ENCODE measurements at places on chromosomes 7 and 10. TPM values are rescaled to one million over a fixed set of nuclear protein-coding genes. Genes with fewer than 3 reads are reported as not detected.

Gene CALN1
- not detected for total RNA-seq

Gene HKDC1
- total RNA-seq, result not detected

Gene CYP3A4
- not detected for total RNA-seq

Gene PTF1A
- total RNA-seq, result not detected

Gene RBM17
- 55.9 TPM for total RNA-seq

Gene PLAU
- total RNA-seq, result 7.8 TPM

Gene SPDYE6
- total RNA-seq, result not detected

Gene CCDC172
- not detected for total RNA-seq

Gene RASSF4
- total RNA-seq, result 110 TPM

Gene FGF8
- total RNA-seq, result not detected

Gene EVX1
- not detected for total RNA-seq

Gene MBL2
- not detected for total RNA-seq

Gene NYAP1
- total RNA-seq, result 0.75 TPM

Gene PRTFDC1
- total RNA-seq, result 3.3 TPM

Gene SH2D4B
- total RNA-seq, result not detected

Gene SUN3
- total RNA-seq, result not detected

Gene DRGX
- not detected for total RNA-seq

Gene IFIT1
- 18.5 TPM for total RNA-seq

Gene MACC1
- 1.3 TPM for total RNA-seq

Gene SFTPA1
- not detected for total RNA-seq

Gene MOGAT3
- not detected for total RNA-seq

Gene TSPAN33
- 8.9 TPM for total RNA-seq

Gene CCL24
- not detected for total RNA-seq

Gene CREB5
- total RNA-seq, result 21.7 TPM

Gene MTERF1
- total RNA-seq, result 5.5 TPM

Gene AKR1C8
- 0.72 TPM for total RNA-seq

Gene LHFPL3
- total RNA-seq, result not detected

Gene FRMD4A
- total RNA-seq, result 26.6 TPM

Gene ANKRD2
- total RNA-seq, result 2,367 TPM

Gene KIF11
- 1.0 TPM for total RNA-seq

Gene OR9A2
- total RNA-seq, result not detected

Gene C10orf95
- total RNA-seq, result 0.21 TPM

Gene SKIDA1
- 4.8 TPM for total RNA-seq

Gene MPP7
- total RNA-seq, result 18.6 TPM

Gene LRMDA
- total RNA-seq, result 11.7 TPM

Gene ASB10
- total RNA-seq, result 13.2 TPM

Gene EIF5AL1
- 0.16 TPM for total RNA-seq

Gene XPNPEP1
- total RNA-seq, result 50.7 TPM

Gene CYP3A7
- not detected for total RNA-seq

Gene FKBP9
- 144 TPM for total RNA-seq

Gene GPNMB
- total RNA-seq, result 335 TPM

Gene NPSR1
- total RNA-seq, result not detected

Gene CTAGE8
- not detected for total RNA-seq

Gene SPDYE16
- 0.32 TPM for total RNA-seq

Gene ABCC2
- total RNA-seq, result 0.72 TPM

Gene LRRN3
- total RNA-seq, result 1.9 TPM

Gene MMP21
- not detected for total RNA-seq

Gene KLF14
- not detected for total RNA-seq

Gene ADCYAP1R1
- total RNA-seq, result 7.7 TPM

Gene BAMBI
- total RNA-seq, result 24.8 TPM

Gene PSD
- total RNA-seq, result 1.5 TPM

Gene PCBD1
- 185 TPM for total RNA-seq

Gene GPR146
- total RNA-seq, result 56.8 TPM

Gene SLC13A4
- 0.09 TPM for total RNA-seq

Measured in heart left ventricle (tissue), 16 donors.